ENCODE measurements at places on chromosomes 3 and 15.

DNA sequence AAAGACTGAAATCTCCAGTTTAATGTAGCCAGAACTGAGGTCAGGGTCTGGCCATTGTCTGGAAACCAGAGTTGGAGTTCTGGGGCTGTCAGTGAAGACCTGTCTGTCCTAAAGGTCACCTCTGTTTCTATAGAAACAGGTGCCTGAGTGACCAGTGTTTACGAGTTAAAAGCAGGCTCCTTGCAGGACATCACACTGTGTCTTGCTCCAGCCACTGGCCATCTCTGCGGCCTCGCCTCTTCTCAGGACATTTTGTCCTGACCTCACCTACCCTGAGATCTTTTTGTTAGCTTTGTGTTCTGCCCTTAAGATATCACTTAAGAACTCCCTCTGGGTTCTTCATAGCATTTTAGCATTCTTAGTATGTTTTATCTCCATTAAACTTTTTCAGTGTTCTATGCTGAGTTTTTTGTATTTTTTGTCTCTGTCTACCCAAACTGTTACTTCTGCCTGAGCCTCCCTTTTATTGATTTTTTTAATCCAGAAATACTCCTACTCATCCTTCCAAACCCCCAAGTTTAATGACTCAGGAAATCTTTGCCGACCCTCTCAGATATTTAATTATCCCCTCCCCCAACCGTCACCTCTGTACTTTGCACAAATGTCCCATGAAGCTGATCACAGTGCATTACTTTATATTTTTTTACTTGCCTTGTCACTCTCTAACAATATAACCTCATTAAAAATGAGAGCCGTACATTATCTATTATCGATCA, 223.7 kb downstream of the THSD4 start:
- no peak for DNase-seq

DNA sequence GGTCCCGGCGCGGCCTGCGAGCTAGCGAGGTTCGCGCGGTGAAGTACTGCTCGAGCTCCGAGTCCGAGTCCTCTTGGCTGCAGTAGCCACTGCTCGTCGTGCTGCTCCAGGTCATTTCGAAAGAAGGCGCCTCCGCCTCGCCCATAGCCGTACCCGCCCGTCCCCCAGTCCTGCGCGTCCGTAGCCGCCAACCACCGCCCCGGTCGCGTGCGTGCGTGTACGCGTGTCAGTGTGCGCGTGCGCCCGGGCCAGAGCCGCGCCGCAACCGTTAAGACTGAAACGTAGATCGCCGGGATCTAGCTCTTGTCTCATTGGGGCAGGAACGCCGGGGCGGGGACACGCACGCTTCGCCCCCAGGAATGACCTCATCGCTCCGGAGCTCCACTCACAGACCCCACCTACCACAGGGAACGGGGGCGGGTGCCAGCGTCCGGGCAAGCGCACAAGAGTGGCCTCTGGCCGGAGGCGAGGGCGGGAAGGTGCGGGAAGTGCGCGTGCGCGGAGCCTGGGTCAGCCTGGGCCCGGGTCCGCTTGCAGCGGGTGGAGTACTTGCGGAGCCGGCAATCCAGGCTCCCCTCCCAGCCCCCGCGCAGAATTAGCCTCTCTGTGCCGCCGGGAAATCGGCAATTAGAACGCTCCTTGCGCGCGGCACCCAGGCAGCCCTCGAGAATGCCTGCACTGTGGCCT, 3.3 kb downstream of the RASSF1 start:
- DNase-seq = peak; percentile 99

GRCh38 chr15:98003518-98003917, 43.0 kb downstream of the ARRDC4 start:
- DNase-seq = no peak

DNA sequence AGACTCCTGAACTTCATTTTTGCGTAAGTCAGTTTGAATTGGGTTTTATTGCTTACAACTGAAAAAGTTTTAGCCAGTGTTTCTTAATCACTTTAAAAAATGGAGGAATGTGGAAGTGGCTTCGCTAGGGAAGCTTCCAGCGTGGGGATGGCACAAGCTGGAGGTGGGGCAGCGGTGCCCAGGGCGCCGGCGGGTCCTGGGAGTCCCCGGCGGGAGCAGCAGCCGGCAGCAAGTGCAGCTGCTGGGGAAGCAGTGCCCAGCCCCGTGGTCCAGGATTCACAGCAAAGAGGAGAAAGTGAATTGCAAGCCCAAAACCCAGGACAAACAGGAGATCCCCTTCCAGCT, 301.8 kb upstream of the PROK2 start:
- no peak for DNase-seq

GRCh38 chr3:130395331-130395730, 49.9 kb downstream of the COL6A5 start:
- DNase-seq = no peak

DNA sequence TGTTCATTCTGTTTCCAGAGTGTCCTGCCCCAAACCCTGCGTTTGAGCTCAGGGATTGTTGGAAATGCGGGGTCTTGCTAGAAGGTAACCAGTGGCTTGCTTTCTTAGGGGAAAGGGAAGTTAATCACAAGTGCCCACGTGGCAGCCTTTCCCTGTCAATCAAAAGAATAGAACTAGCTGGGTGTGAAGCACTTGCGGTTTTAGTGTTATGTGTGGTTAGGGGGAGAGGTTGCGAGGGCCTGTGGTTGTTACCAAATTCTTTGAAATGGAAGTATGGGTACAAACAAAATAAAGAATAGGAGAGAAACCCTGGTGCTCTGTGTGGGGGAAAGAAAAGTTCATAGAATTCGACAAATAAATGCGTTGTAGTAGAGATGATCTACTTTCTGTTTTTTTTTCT, 67.6 kb downstream of the FNDC3B start:
- DNase-seq = peak; percentile 74

- DNase-seq = no peak
These were observed 36.8 kb upstream of the RFTN1 start for GRCh38 chr3:16550305-16550675.

DNA sequence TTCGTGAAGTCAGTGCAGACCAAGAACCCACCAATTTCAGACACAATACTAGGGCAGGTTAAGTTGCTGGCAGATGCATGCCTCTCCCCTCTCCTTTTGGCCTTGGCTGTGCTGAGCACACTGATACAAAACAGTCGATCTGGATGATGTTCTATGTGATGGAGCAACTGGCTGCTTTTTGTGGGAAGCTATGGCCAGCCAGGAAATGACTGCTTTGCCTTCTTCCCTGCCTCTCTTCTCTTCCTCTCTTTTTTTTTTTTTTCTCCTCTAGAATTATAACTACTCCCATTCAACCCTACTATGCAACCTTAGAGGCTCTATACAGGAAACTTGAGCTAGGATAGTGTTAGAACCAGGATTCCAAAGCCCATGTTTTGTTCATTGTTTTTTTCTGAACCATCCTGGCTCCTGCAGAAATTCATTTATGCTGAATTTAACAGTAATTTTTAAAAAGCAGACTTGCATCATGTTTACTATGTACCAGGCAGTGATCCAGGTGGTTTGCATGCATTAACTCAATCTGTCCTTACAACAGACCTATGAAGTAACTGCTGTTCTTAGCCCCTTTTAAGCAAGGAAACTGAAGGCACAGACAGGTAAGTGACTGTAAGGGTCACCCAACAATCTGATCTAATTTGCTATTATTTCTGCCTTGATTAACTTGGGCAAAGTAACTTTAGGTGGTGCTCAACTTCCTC, 62.9 kb downstream of the PLD1 start:
- no peak for DNase-seq

DNA sequence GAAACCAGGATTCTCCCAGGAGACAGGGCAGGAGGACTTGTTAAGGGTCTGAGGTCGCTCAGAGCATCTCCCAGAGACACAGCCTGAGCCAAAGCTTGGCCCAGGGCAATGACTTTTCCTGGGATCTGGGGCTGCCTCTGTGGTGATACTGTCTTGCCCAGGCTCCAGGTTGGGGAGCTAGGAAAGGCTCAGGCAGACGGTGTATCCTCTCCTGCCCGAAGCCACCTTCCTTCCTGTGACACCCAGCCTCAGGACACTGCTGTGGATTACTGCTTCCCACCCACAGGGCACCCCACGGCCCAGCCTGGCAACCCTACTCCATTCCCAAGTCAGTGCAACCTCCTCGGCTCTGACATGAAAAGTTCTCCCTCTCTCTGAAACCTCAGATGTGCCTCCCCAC, 31.9 kb downstream of the SCN5A start:
- no peak for DNase-seq

DNA sequence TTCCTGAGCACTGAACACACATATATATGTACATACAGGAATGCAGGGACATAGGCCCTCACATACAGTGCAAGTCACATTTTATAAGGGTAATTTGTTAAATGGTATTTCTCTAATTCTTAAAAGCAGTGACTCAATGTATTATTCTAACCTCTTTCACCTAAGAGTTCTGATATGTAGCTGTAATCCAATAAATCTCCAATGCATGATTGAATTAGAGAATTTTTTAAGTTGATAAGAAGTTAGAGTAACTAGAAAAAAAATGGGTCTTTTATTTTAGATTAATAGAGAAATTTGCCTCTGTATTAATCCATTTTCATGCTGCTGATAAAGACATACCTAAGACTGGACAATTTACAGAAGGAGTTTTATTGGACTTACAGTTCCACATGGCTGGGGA, 98.2 kb downstream of the RBMS3 start:
- DNase-seq = no peak

DNA sequence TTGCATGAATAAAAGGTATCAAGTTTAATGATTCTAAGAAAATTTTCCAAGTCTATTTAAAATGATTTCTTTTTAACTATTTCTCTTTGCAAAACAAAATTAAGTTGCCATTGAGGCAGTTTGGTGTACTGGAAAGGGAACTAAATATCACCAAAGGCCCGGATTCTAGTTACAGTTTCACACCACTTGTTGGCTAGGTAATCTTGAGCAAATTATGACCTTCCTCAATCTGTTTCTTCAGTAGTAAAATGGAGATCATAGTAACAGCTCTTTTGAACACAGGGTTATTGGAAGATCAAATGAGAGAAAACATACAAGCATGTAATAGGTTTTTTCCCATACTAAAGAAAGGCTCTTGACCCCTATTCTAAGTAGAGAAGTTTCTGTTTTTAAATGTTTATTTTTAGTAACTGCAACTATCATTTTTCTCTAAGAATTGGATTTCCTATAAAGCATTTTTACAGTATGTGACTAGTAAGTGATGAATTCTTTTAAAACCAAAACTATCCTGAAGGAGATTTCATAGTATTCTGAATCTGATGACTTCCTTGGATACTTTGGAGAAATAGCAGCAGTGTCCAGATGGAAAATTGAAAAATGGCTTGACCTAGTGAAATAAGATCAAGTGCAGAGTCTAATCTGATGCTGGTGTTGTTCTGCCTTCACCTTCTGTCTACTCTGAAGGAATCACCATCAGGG, 15.7 kb downstream of the SCAANT1 start:
- DNase-seq = no peak

GRCh38 chr3:175410251-175410650, 551.1 kb downstream of the NAALADL2 start:
- DNase-seq = no peak

GRCh38 chr15:39267685-39268084, 313.2 kb upstream of the THBS1 start:
- no peak for DNase-seq

DNA sequence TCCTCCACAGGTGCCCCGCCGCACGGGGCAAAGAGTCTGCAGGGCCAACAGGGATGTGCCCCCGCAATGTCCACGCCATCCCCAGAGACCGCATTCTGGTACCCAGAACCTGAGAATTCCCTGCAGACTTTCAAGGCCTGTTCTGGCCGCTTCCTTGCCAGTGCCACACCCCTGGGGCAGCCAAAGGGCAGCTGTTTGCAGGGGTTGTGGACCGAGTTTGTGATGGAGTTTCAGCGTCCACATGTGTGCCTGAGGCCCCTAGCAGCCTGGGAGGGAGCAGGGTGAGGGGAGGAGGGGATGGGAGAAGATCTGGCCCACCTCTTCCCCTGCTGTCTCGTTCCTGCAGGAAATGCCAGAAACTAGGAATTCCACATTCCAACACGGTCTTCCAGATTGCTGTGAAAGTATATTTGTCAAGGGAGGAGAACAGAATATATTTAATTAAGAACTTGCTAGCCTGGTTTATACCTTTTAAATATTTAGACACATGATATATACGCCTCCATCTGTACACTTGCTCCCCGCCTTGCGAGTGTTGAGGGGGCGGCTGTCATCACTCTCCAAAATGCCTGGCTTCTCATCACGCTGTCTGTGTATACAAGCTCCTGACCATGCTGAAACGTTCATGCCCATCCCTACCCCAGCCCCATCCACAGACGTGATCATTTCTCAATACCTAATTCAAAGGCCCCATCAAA, 31.1 kb upstream of the RASA2 start:
- DNase-seq = no peak

GRCh38 chr3:71186801-71187200, 396.7 kb downstream of the FOXP1 start:
- no peak for DNase-seq

GRCh38 chr15:33100314-33100713, 94.2 kb downstream of the FMN1 start:
- no peak for DNase-seq

GRCh38 chr3:57227930-57228751, 612 bp downstream of the APPL1 start:
- peak; percentile 49 for DNase-seq

- DNase-seq = no peak
These were observed at the start of gene SLC27A2 for GRCh38 chr15:50181969-50182218. TSS of gene SLC27A2 (plus strand) at chr15:50182196. CDS start at chr15:50182428, 232 bp downstream.

DNA sequence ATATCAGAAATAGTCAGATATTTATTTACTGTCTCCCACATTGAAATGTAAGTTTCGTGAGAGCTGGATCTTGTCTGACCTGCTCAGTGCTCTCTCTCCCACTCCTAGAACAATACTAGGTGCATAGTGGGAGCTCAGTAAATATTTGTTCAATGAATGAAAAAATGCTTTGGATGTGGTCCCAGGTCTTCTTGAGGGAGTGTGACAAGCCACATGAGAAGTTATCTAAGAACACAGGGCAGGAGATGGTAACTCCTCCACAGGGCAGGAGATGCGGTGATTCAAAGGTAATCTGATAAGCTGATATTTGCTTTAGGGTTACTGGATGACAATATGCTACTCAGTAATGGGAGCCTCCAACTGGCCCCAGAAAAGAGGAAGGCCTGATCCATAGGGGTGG, 25.8 kb upstream of the PLA2G4E start:
- DNase-seq = no peak

- no peak for DNase-seq
These were observed 79.4 kb downstream of the ZPLD1 start for GRCh38 chr3:102514241-102514640.

DNA sequence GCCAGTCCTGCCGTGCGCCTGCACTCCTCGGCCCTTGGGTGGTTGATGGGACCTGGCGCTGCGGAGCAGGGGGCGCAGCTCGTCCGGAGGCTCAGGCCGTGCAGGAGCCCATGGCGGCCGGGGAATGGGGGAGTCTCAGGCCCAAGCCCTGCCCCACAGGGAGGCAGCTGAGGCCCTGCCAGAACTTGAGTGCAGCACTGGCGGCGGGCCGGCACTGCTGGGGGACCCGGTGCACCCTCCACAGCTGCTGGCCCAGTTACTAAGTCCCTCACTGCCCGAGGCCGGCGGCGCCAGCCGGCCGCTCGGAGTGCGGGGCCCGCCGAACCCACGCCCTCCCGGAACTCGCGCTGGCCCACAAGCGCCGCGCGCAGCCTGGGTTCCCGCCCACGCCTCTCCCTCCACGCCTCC, 190.9 kb upstream of the MME start:
- no peak for DNase-seq

- no peak for DNase-seq
These were observed 299.2 kb downstream of the ZPLD1 start for GRCh38 chr3:102733791-102734563.

Measured in activated T-cell treated with anti-CD3 and anti-CD28 coated beads, Interleukin-2, amount 50 U/mL, for 72 hours (primary cell).